Activated CD8-positive, alpha-beta T cell treated with anti-CD3 and anti-CD28 coated beads for 36 hours (primary cell): ENCODE measurements at places on chromosomes 4 and X. TPM values are rescaled to one million over a fixed set of nuclear protein-coding genes. Genes with fewer than 3 reads are reported as not detected.

- DNase-seq, result no peak
Observed at GRCh38 chr4:173362666-173363065, 8.1 kb upstream of the SAP30 start.

DNA sequence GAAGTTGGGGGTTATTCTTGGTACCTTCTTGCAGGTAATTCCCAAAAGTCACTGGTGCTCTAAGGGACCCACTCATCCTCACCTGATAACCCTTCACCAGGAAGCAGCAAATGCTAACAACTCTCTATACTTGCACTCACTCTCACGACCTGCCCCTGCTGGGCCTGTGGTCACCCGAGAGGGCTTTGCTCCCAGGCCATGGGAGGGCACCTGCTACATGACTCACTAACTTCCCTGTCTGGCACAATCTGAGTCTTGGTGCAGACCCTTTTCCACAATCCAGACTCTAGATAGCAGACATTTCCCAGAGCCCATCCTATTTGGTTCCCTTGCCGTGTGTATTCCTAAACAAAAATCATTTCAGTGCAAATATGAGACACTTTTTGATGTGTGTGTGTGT is 403.8 kb upstream of the FAT1 start:
- no peak for DNase-seq

DNA sequence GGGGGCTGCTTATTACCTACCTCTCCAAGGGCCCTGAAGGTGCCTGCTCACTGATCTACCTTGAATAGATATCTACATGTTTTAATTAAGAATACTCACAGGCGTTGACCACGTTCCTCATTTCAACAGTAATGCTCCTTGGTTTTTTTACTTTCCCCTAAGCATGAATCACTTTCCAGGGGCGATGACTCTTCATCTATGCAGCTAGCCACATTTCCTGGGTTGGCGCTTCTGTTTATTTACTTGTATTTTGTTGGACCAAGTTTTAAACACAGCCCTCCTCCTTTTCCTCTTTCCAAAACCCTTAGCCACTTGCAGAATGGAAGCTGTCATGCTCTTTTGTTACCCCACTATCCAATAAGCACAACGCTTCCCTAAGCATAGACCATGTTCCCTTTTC is 50.8 kb downstream of the CBLL2 start:
- no peak for DNase-seq

DNA sequence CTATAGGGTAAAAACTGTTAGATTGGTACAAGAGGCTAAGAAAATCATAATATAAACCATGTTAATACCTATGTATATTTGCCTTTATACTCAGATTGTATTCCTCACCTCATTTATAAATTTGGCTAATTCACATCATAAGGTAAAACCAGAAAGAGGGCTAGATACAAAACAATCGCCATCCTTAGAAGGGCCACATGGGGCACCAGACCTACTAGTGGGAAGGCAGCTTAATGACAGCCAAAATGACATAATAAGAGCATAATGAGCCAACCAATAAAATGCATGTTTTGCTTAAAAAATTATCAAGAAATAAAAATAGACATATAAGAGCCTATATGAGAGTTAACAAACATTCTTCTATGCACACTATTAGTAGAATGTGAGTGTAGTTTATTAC is 107.3 kb upstream of the PRDX4 start:
- DNase-seq, result no peak

DNA sequence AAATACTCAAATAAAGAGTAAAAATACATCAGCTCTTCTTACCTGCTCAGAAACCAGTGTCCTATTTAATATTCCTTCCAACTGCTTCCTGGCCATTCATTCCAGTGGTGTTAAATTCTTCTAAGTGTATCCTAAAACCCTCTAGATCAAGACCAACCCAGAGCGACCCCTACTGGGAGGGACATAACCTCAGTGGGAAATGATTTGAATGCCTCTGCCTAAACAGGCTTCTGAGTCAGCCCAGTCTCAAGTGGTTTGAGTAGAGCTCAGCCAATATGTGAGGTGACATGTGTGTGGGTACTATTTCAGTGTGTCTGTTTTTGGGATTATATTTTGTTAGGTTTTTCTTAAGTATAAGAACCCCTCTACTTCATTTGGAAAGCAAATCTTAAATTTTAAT is 133.6 kb upstream of the ARHGEF9 start:
- no peak for DNase-seq

DNA sequence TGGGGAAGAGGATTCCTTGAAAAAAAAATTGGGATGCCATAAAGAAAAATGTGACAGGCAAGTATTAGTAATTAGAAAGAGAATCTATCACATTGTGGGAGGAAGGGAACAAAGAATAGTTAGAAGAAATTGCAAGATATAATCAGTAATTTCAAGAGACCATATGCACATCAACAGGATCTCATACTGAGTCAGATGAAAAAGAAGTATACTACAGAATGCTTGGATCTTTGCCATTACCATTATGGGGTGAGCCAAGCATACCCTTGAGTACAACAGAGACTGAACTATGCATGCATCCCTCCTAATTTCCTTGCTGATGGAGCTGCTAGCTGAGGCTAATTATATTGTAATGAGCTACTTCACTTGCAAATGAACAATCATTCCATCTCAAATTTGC is 287.6 kb downstream of the PAPSS1 start:
- DNase-seq, result no peak

DNA sequence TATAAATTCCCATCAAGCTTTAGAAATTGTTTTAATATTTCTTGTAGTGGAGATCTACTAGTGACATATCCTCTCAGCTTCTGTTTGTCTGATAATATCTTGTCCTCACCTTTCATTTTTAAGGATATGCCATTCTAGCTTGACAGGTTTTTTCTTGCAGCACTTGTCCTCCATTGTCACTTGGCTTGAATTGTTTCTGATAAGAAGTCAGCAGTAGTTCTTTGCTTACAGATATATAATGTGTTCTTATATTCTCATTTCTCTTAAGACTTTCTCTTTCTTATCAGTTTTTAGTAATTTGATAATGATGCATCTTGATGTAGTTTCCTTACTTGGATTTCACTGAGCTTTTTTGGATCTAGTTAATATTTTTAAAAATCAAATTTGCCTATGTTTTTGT is 120.6 kb upstream of the NUDT6 start:
- DNase-seq, result no peak

HAUS7 gene
- total RNA-seq, result 58.8 TPM

DGKK gene
- not detected for total RNA-seq

DDX53 gene
- total RNA-seq, result not detected

PRKG2 gene
- 0.63 TPM for total RNA-seq
